ENCODE measurements at places on chromosomes 13 and 19. TPM values are rescaled to one million over a fixed set of nuclear protein-coding genes. Genes with fewer than 3 reads are reported as not detected.

CALR3 gene
- total RNA-seq = not detected

ARHGEF1 gene
- 20.6 TPM for total RNA-seq

TMEM86B gene
- total RNA-seq = 2.3 TPM

LRRC8E gene
- total RNA-seq = 0.07 TPM

ACER1 gene
- not detected for total RNA-seq

MRPL34 gene
- total RNA-seq = 138 TPM

FUT1 gene
- 1.6 TPM for total RNA-seq

CCDC8 gene
- total RNA-seq = 2.4 TPM

ZNF790 gene
- 5.1 TPM for total RNA-seq

OR7C1 gene
- total RNA-seq = 0.02 TPM

CLEC17A gene
- total RNA-seq = not detected

CC2D1A gene
- total RNA-seq = 25.5 TPM

ZNF329 gene
- total RNA-seq = 5.7 TPM

SRRM5 gene
- 0.19 TPM for total RNA-seq

OR7D2 gene
- total RNA-seq = not detected

CYP4F11 gene
- not detected for total RNA-seq

SSBP4 gene
- total RNA-seq = 46.1 TPM

GFY gene
- not detected for total RNA-seq

FBL gene
- 150 TPM for total RNA-seq

RNF17 gene
- total RNA-seq = not detected

CLPTM1 gene
- 90.1 TPM for total RNA-seq

TNFRSF19 gene
- total RNA-seq = 1.5 TPM

PDS5B gene
- 28.1 TPM for total RNA-seq

FFAR1 gene
- not detected for total RNA-seq

CD209 gene
- 13.8 TPM for total RNA-seq

URAD gene
- total RNA-seq = not detected

SHISA7 gene
- total RNA-seq = not detected

CD33 gene
- 3.1 TPM for total RNA-seq

SHC2 gene
- 5.4 TPM for total RNA-seq

PCDH17 gene
- 0.71 TPM for total RNA-seq

SERPINE3 gene
- total RNA-seq = not detected

WIZ gene
- 16.6 TPM for total RNA-seq

NDUFB7 gene
- total RNA-seq = 306 TPM

MAP4K1 gene
- total RNA-seq = 1.4 TPM

IL17D gene
- 78.9 TPM for total RNA-seq

CNFN gene
- total RNA-seq = not detected

MADCAM1 gene
- total RNA-seq = 0.26 TPM

GSX1 gene
- total RNA-seq = not detected

ZNF90 gene
- total RNA-seq = not detected

STOML3 gene
- total RNA-seq = not detected

EBI3 gene
- total RNA-seq = 0.48 TPM

TEX29 gene
- not detected for total RNA-seq

SPIB gene
- 0.44 TPM for total RNA-seq

TICAM1 gene
- 17.0 TPM for total RNA-seq

PTBP1 gene
- total RNA-seq = 60.1 TPM

CNMD gene
- total RNA-seq = not detected

KLC3 gene
- total RNA-seq = not detected

MCEMP1 gene
- 0.18 TPM for total RNA-seq

PRODH2 gene
- total RNA-seq = not detected

SLC39A3 gene
- total RNA-seq = 19.9 TPM

IGFL2 gene
- not detected for total RNA-seq

KIR2DL3 gene
- not detected for total RNA-seq

FOXA3 gene
- not detected for total RNA-seq

C5AR1 gene
- total RNA-seq = 2.4 TPM

NKG7 gene
- 2.9 TPM for total RNA-seq

ETV2 gene
- total RNA-seq = not detected

KLK15 gene
- not detected for total RNA-seq

CEACAM21 gene
- not detected for total RNA-seq

CYP4F22 gene
- total RNA-seq = not detected

CYP2A7 gene
- total RNA-seq = not detected

Data from psoas muscle (tissue), 8 donors.